ENCODE measurements at places on chromosomes 2 and 18.

DNA sequence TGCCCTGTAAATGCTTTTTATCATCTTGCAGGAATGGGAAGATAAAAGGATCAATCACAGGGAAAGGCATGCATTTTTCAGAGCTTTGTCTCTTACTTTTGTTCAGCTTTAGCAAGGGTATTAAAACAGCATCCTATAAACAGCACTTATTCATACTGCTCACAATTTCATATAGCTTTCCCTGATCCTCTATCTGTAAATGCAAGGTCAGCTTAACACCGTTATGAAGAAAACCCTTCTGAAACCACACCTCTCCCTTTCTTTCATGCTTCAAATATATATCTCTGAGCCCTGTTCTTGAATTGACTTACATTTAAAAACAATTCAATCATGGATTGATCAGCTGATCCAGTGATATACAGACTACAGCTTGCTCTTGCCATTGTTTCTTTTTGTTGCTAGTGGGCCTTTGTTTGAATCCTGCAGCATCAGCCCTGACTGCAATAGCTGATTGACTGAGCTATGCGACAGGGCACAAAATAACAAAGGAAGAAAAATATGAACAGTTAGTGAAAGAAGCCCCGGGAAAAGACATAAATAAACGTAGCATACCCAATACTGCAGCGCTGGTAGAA is 795.5 kb upstream of the CDH2 start:
- DNase-seq, result no peak

- no peak for DNase-seq
These were observed 939.5 kb upstream of the CHAC2 start for GRCh38 chr2:52828112-52828511.

DNA sequence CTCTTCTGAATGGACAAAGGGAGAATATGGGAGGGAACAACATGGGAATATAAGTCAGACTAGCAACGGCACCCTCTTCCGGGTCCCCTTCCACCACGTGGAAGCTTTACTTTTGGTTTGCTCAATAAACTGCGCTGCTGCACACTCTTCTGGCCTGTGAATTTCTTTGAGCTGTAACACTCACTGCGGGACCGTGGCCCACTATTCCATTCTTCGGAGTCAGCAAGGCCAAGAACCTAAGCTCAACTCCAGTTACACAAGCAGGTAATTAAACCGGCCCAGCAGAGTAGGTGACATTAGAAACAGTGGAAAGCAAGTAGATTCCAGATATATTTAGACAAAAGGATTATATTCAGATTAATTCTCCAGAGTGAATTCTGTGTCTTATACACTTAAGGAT is 697.4 kb upstream of the NXPH2 start:
- no peak for DNase-seq

DNA sequence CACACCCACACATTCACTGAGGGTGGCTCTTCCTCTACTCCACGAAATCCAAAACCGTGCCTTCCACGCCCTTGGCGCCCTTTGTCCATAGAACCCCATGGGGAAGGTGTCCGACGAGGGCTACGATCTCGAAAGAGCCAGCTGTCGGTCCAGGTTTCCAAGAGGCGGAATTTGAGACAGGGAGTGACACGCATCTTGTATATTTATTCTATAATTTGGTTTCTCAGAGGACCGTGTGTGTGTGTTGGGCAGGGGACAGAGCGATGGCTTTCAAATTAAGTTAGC is 726 bp downstream of the C2orf69 start:
- DNase-seq, result no peak

GRCh38 chr2:25311865-25312575 is 29.7 kb downstream of the DNMT3A start:
- no peak for DNase-seq

DNA sequence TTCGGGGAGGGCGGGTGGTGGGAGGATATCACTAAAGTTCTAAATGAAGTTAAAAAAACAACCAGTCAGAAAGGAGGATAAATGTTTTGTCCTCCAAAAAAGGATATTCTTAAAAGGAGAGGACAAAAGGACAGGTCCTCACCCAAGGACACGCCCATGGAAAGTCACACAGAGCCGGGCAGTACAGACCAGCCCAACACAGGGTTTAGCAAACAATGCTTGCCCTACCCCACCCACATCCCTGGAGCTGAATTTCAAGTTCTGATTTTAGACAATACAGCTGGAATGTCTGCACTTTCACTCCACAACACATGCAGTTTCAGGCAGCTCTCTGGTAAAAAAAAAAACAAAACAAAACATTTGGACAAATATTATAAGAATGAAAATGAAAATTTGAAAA is 67.9 kb downstream of the SLC9A4 start:
- no peak for DNase-seq

DNA sequence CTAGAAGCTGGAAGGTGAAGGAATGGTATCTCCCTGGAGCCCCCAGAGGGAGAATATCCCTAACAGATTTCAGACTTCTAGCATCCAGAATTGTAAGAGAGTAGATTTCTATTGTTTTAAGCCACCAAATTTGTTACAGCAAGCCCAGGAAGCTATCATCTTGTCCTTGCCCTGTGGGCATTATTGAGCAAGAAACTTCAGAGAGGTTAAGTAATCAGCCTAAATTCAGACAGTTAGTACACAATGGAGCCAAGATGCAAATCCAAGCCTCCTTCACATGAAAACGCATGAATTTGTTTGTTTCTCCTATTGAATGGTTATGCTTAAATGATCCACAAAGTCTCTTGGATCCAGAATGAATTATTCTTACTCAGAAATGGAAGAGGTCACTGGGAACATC is 55.2 kb upstream of the TRIB2 start:
- DNase-seq, result no peak

DNA sequence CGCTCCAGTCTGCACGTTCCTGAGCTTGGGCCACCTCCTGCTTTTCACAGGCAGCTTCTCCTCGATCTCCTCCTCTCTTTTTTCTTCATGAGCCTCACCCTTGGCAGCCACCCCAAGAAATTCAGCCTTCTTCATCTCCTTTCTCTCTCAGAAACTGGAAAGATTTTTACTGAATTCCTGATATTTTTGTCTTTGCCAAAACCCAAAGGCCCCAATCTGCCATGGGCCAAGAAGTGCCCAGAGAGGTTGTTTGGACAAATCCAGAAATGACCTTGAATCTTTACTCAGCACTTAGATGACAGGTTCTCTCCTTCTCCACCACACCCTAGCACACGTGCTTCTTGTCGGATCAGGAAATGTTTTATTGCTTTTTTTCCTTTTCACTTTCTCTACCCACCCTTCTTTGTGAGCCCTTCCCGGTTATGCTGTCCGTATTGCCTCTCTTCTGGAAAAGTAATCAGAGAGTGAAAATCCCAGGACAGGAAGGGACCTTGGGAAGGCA is 134.5 kb upstream of the TNP1 start:
- no peak for DNase-seq

DNA sequence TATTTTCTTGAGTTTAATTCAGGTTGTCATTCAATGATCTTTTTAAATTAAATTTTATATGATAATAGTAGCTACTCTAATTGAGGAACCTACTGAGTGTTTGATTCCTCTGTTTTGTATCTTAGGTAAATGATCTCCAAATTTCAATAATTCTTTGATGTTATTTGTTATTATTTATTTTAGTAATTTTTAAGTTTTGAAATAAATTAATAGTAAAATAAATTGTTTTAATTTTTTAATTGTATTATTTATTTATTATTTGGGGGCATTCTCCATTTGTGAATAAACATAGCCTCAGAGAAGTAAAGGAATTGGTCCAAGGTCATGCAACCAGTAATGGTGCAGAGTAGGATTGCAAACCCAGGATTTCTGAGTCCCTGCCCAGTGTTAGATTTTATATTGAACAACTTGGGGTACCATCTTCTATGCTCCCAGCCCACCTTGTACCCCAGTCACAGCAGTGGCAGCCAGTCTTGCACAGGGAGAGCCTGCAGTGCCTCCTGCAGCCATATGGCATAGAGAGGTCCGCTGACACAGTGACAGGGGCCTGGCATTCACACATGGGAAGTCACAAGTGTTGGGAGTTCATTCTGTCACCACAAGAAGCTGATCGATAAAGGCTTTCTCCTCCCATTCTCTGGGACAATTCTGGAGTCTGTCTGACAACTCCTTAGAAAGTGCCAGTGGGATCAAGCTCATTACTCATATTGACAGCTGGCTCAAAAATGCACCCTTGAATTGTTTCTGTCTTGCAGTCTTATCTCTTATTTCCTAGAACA is 110.0 kb upstream of the ETAA1 start:
- no peak for DNase-seq

DNA sequence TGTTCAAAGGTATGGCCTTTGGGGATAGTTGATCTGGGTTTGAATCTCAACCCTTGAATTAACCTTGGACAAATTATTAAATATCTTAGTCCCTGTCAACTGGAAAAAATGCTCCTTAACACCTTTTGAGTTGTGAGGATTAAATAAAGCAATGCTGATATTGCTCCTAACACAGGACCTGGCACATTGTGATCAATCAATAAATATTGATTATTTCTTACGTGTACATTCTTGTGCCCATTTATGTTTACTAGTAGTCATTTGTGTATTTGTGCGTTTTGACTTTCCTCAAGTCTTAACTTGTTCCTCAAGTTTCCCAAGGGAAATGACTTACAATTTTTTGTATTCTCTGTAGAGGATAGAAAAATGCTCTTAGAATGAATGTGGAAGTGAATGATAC is 19.6 kb upstream of the FIGN start:
- DNase-seq, result no peak
